ENCODE measurements at places on chromosomes 16 and 17.

DNA sequence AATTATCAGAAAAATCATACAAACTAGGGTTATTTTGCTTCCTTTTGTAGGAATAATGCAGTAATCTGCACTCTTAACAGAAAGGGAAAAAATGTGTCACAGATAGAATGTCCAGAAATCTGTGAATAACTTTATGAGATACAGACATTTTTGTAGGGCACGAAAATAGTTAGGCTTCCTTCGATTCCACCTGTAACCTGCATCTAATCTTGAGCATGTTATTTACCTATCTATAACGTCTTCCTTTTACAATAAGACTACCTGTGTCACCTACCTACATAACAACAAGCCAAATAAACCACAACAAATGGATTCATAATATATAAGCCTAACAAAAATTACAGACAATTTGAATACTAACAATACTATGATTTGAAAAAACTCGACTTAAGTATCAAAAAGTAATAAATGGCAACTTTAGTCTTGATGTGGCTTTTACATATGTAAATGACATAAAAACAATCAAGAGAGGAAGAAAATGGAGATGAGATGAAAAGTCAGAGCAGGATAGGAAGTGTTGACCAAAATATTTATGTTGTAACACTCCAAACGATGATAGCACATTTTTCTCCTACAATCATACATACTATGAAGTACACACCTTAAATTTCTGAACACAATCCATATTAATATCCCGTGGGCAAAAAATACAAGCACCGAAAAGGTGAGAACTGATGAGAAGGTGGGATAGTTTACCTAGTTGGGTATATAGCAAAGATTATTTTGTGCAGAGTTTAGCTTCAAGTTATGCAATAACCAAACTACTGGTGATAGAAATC lies 2.5 kb downstream of the STAT5B start:
- no peak for DNase-seq

DNA sequence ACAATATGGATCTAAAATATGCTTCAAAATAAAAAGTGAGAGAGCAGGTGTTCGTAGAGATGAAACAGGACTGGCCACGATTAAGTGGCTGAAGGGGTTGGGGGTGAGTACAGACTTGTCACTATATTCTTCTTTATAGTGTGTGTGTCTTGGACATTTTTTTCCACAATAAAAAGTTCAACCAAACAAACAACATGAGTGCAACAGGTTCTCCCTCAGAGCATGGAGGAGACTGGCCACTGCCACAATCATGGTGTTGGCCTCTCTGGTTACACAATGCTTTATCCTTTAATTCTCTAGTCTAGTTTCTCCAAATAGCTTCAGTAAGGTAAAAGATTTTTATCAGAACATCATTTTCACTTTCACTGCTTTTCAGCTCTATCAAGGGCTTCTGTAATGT lies 109.3 kb downstream of the PARN start:
- no peak for DNase-seq

- no peak for DNase-seq
These were observed 97.5 kb downstream of the YPEL2 start for GRCh38 chr17:59428916-59429485.

- DNase-seq: peak; percentile 81
These were observed 23.0 kb downstream of the ARHGAP23 start for GRCh38 chr17:38451030-38451839.

- DNase-seq: no peak
These were observed 10.7 kb upstream of the BCO1 start for GRCh38 chr16:81227785-81228184.

DNA sequence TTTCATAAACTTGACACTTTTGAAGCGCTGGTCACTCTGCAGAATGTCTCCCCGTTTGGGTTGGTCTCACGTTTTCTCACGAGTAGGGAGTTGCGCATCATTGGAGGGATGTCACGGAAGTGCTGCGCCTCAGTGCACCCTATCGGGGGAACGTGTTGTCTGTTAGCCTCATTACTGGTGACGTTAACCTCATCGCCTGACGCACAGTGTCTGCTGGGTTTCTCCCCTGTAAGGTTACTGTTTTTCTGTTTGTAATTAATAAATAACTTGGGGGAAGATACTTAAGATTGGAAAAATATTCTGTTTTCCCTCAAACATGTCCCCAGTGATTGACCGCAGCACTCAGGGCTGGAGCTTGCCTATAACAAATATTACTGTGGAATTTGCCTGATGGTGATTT lies 26.7 kb downstream of the VAC14 start:
- no peak for DNase-seq

- peak; percentile 66 for DNase-seq
These were observed 9.1 kb upstream of the THAP11 start for GRCh38 chr16:67833030-67833414.

GRCh38 chr17:7233701-7234082 lies 625 bp downstream of the DVL2 start:
- DNase-seq: no peak

- DNase-seq: peak; percentile 45
These were observed 30.3 kb downstream of the CHD9NB start for GRCh38 chr16:53022374-53022773.

- no peak for DNase-seq
These were observed 32.8 kb downstream of the HIC1 start for GRCh38 chr17:2087597-2088211.

DNA sequence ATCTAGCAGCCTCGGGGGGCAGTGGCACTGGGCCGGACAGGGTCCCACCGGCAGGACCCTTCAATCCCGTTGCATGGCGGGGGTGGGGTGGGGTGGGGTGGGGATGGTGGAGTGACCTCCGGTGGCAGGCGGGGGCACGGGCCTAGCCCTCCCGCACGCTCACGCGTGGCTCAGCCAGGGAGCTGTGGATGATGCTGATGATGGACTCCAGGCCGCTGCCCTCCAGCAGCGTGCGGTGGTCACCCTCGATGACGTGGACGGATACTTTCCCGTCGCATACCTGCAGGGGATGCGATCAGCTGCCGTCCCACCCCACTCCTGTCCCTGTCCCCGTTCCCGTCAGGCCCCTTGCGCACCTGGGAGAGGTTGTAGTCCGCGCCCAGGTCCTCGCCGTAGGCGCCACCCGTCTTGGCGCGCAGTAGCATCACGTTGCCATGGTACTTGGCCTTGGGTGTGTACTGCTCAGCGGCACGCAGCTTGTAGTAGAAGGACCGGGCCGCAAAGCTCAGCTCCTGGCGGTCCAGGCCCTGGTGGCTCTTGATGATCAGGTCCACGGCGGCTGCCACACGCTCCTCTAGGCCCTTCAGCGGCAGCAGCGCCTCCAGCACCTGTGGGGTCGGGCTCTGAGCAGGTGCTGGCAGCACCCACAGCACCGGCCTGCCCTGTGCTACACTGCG lies 13.5 kb upstream of the DUS1L start:
- no peak for DNase-seq

- DNase-seq: peak; percentile 46
These were observed 79.5 kb downstream of the TIMM22 start for GRCh38 chr17:1076299-1076981.

DNA sequence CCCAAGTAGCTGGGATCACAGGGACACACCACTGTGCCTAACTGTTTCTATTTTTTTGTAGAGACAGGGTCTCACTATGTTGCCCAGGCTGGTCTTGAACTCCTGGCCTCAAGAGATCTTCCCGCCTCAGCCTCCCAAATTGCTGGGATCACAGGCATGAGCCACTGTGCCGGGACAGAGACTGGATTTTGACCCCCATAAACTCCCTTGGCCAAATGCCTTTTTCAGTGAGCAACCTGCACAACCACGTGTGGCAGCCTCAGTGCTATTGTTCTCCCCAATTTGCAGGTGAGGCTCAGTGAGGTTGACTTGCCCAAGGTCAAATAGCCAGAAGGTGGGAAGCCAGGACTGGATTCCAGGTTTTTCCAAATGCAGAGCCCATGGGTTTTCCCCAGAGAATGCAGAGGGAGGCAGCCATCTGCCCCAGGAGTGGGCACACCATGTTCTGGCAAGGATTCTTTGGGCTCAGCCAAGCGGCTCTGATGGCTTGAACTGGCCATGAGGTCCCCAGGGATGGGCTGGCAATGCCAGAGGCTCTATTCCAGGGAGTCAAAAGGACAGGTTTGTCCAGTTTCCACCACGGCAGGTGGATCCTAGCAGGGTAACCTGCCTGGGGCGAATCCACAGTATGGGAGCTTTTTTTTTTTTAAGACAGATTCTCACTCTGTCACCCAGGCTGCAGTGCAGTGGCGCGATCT lies 1.8 kb downstream of the IL27 start:
- DNase-seq: no peak

DNA sequence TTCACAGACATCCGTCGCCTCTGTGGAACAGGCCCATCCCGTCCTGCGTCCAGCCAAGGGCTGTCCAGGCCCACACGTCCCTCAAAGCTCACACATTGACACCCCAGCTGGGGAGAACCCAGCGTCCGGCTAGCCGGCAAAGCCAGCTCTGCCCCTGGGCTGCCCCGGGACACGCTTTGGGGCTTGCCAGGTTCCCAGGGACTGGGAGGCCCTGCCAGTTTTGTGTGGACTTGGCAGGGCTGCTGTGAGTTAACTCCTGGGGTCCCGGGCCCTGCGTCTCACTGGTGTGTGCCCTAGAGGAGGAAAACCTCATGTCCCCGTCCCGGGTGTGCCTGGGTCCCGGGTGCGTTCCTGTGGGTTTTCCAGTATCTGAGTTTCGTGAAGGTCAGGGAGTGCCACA lies 6.3 kb downstream of the SOX8 start:
- DNase-seq: no peak

GRCh38 chr17:65690626-65691310 lies 129.3 kb upstream of the AXIN2 start:
- no peak for DNase-seq

GRCh38 chr16:14527411-14528044 lies 102.5 kb downstream of the PARN start:
- DNase-seq: no peak

Measured in Daoy (cell line).